ENCODE measurements at places on chromosomes 2 and 18.

- DNase-seq: no peak
Observed at GRCh38 chr2:172311921-172312345, 115.5 kb upstream of the ITGA6 start.

DNA sequence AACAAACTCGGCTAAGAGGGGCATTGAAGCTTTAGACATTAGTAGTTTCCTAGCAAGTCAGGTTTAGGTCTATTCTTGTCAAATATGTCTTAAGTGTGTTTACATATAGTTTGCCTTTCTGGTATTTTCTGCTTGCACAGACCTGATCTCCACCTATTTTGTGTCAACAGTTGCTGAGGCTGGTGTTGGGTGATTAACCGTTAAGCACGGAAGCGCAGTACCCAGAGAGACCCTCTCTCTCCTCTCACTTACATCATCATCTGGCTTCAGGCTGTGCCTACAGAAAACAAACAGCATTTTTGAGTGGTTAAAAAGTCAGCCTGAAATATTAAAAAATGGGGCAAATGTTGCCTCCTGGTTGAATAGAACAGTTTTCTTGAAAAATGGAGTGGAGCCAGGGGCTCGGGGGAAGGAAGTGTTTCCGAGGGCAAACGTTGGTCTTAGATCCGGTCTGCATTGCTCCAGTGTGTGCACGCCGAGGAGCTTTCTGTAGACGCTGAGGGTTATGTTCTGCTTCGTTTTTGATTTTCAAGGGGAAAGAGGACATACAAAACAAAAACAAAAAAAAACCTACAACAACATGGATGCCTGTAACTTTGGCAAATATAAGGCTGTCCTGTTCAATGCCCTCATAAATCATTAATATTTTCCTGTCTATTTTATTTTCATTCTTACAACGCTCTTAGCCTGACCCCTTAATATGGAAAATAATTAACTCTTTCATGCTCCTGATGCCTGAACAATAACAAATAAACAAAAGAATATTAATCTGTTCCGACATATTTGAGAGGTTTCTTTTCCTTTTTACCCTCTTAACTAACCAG is 120.8 kb downstream of the MEIS1 start:
- no peak for DNase-seq

DNA sequence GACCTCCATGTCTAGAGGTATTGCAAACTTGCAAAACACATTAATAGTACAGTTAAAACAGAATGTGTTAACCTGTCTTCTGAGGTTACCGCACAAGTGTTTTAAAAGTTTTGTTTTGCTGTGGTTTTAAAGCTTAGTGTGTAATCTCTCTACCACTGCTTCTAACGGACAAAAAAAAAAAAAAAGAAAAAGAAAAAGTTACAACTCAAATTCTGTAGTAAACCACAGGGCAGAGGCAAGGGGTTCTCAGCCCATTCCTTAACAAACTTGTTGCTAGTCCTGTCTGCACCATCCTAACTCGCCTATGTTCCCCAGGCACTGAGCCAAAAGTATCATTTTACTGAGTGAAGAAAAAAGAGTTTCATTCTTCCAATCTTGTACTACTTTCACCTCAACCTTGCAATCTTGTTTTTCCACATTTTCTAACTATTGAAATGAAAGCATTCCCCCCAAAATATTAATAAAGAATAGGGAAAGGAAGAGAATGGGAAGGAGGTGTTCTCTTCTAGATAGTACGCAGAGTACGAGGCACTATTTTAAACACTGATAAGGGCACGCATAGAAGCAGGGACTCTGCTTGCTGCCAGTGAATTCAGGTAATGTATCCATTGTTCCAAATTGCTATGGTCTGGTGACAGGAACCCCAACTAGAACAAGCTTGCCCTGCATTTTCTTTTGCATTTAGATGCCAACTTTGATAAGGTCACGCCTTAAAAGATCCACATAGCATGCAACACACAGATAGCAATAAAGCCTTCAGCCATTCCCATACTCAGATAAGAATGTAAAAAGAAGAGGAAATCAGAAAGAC is 47.1 kb downstream of the IKZF2 start:
- DNase-seq: no peak

GRCh38 chr2:146503366-146503765 is 1341.5 kb upstream of the ACVR2A start:
- no peak for DNase-seq

DNA sequence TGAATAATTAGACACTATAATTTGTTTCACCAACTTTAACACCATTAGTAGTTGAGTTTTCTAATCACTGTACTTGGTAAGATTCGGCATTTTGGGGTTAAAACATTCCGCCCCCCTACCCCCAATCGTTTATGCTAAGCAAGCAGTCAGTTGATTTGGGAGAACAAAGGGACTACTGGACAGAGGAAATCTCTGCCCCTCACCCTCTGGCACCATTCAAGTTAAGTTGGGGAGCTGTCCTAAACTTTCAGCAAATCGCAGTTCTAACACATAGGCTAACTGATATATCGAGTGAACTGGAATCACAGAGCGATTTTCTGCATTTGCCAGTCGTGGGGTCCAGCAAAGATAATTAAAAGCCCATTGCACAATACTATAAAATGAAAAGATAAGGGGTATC is 5.6 kb downstream of the KLF7 start:
- DNase-seq: no peak

- no peak for DNase-seq
Observed at GRCh38 chr2:36528274-36528673, 69.7 kb downstream of the FEZ2 start.

DNA sequence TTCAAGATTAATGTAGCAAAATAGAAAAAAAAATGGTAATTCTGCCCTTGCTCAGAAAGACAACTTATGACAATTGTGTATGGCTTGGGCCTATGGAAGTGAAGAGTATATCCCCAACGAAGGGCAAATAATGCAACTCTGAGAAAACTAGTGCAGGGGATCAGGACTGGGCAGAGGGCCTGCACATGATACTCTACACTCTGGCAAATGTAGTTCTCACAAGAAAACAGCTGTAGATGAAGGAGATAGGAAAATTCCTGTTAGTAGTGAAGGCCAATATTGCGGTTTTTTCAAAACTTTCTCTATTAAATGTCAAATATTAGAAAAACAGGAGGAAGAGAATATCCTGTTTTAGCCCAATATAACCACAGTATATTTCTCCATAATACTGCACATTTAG is 77.8 kb downstream of the SCN9A start:
- no peak for DNase-seq

GRCh38 chr2:21981127-21981526 is 857.4 kb downstream of the TDRD15 start:
- no peak for DNase-seq
